ENCODE measurements at places on chromosomes 13 and 19.
A peak's percentile ranks its signal among the peaks of the same experiment; 100 is the strongest.

DNA sequence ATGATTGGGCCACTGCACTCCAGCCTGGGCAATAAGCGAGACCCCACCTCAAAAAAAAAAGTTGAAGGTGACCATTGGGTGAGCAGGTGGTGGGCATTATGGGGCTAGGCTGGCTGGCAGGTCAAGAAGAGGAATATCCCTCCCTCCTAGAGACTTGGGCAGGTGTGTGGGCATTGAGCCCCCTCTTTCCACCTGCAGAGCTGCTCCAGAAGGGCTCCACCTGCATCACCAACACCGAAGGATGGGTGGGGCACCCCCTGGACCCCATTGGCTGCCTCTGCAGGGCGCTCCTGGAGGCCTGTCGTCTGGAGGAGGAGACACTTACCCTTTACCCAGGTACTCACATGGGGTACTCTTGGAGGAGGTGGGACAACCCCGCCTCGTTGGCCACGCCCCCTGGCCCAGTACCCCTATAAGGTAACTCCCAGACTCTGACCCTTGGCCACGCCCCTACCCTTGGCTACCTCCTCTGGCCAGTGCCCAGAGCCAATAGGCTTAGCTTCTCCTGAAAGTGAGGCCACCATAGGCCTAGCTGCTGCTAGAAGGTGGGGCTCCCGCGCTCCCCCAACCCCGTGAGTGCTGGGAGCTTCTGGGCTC lies 21.9 kb downstream of the ZSWIM4 start:
- DNase-seq, result no peak

GRCh38 chr13:41812237-41812636 lies 148.7 kb downstream of the VWA8 start:
- DNase-seq, result no peak

DNA sequence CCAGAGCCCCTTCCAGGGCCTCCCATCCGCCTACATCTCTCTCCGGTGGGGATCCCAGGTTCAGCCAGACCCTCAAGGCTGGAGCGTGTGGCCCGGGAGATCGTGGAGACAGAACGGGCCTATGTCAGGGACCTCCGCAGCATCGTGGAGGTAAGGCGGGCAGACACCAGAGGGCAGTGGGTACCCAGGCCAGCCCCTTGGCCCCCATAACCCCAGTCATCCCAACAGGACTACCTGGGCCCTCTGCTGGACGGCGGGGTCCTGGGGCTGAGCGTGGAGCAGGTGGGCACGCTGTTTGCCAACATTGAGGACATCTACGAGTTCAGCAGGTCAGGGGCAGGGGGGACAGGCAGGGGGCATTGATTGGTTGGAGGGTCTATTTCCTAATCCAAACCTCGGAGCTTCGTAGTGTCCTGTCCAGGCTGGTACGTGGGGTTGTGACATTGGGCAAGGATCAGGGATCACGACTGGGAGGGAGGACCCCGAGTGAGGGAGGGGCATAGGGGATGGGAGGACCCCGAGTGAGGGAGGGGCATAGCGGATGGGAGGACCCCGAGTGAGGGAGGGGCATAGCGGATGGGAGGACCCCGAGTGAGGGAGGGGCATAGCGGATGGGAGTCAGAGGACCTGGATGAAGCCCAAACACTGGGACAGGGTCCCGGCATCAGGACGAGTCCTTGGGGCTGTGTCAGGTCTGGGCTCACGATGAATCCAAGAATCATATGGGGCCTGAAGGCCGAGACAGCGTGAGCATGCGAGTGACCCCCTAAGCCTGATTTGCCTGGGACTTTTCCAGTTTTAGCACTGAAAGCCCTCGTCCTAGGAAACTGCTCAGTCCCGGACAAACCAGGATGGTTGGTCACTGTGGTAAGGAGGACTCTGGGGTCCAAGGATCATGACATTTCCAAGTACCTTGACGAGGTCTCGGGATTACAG lies 2.9 kb downstream of the PLEKHG2 start:
- DNase-seq, result no peak

GRCh38 chr19:50693064-50693975 lies 26.3 kb downstream of the SHANK1 start:
- no peak for DNase-seq

- peak; percentile 5 for DNase-seq
Observed at GRCh38 chr13:29594303-29594709, 1.2 kb downstream of the SLC7A1 start.

- no peak for DNase-seq
Observed at GRCh38 chr13:113432506-113433270, 20.6 kb downstream of the ADPRHL1 start.

DNA sequence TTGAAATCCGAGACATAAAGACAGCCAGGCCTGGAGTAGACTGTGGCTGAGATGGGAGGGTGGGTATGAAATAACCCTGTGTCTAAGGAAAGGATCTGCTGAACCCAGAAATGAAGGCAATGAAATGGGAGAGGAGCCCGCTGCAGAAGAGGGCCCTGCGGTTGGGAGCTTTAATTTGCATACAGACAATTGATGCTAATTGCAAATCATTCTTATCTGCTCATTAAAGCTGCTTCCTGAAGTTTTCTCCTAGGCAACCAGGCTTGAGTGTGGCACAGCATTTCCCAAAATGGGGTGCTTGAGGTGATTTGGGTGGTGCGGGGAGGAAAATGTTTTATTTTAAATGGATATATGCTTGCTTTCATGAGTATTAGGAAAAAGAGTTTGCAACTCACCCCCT lies 55.4 kb downstream of the DPF1 start:
- no peak for DNase-seq

GRCh38 chr19:36646746-36647145 lies 19.9 kb downstream of the ZNF461 start:
- no peak for DNase-seq

- DNase-seq, result no peak
Observed at GRCh38 chr19:3178973-3179738, 587 bp downstream of the S1PR4 start.

Data from T follicular helper cell (primary cell).